IPS-NIHi11 (cell line): ENCODE measurements at places on chromosomes 7 and 10.

GRCh38 chr10:16570731-16571130 is 49.1 kb upstream of the C1QL3 start:
- no peak for DNase-seq

DNA sequence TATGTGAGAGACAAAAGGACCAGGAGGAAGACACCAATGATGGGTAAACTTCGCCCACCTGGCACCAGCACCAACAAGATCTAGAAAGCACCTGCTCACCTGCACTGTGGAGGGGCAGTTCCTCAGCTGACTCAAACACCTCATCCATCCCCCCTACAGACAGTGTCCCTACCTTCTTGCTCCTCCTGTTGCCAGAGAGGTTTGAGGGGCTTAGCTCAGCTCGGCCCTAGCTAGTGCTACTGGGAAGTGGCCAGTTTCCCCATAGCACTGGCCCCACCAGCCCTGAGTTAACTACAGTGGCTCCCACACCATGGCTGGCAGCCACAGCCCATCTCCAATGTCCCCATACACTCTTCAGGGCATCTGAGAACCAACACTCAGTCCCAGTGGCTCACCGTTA is 70.8 kb downstream of the GRID1 start:
- DNase-seq = no peak

- DNase-seq = no peak
These were observed 210.3 kb upstream of the TCF7L2 start for GRCh38 chr10:112739592-112740353.

GRCh38 chr7:94265456-94265855 is 129.2 kb upstream of the COL1A2 start:
- no peak for DNase-seq

- no peak for DNase-seq
These were observed 350.8 kb upstream of the PFKP start for GRCh38 chr10:2716596-2716995.

GRCh38 chr10:69847458-69847857 is 45.8 kb downstream of the COL13A1 start:
- no peak for DNase-seq

- no peak for DNase-seq
These were observed 68.1 kb downstream of the TNS3 start for GRCh38 chr7:47513741-47514241.

DNA sequence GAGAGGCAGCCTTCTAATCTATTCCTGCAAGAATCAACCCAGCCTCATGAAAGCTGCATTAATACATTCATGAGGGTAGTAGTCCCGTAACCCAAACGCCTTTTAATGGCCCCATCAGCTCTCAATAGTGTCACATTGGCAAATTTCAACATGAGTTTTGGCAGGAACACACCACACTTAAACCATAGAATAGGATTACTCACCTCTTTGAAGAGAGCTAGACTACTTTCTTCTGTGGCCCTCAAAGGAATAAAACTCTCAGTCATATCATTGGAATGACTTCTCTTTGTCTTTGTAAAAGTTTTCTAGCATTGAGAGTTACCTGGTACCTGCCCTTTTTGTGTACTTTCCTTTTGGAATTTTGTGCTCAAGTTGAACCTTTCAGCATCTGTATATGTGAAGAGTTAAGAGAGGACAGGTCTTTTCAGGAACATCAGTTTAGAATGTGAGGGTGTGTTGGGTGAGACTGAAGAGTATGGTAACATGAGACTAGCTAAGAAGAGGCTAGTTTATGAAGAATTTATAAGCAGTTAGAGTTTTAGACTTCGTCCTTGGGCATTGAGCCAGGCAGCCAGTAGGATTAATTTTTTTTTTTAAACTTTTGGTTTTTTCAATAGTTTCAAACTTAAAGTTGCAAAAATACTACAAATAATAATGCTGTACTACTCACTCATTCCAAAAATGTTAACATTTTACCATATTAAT is 92.6 kb downstream of the MLLT10 start:
- DNase-seq = no peak
